ENCODE measurements at places on chromosomes 7 and 10.

GRCh38 chr10:61071580-61071979 lies 127.6 kb upstream of the RHOBTB1 start:
- no peak for DNase-seq

DNA sequence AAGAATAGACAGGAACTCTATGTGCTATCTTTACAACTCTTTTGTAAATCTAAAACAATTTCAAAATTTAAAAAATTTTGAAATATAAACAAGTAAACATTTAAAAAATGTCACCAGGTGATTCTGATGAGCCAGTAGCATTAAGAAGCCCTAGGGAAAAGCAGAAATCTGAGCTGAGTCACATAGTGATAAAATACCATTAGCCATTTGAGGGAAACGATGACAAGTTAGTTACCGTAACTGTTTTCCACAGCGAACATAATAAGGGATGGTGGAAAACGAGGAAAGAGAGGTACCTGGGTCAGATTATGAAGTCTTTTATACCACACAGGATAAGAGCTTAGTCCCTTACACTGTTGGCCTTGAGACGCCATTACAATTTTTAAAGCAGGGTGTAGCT lies 55.5 kb downstream of the PRR15 start:
- no peak for DNase-seq

DNA sequence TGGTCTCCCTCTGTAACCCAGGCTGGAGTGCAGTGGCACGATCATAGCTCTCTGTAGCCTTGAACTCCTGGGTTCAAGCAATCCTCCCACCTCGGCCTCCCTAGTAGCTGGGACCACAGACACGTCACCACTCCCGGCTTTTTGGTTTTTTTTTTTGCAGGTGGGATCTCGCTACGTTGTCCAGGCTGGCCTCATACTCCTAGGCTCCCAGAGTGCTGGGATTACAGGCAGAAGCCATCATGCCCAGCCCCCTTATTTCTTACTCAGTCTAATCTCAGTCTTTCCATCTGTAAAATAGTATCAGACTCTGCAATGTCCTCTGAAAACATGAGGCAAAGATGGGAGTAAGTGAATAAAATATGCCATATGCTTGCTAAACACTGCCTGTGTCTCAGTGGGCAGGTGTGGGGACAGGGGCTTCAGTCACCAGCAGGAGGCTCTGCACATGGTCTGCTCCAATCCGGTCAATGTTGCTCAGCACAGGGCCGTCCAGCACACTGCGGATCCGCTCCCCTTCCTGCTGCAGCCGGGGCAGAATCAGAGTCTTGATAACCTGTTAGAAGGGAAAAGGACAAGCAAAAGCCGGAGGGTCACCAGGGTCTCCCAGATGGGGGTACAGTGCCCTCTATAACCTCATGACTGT lies 8.2 kb downstream of the AP4M1 start:
- no peak for DNase-seq

DNA sequence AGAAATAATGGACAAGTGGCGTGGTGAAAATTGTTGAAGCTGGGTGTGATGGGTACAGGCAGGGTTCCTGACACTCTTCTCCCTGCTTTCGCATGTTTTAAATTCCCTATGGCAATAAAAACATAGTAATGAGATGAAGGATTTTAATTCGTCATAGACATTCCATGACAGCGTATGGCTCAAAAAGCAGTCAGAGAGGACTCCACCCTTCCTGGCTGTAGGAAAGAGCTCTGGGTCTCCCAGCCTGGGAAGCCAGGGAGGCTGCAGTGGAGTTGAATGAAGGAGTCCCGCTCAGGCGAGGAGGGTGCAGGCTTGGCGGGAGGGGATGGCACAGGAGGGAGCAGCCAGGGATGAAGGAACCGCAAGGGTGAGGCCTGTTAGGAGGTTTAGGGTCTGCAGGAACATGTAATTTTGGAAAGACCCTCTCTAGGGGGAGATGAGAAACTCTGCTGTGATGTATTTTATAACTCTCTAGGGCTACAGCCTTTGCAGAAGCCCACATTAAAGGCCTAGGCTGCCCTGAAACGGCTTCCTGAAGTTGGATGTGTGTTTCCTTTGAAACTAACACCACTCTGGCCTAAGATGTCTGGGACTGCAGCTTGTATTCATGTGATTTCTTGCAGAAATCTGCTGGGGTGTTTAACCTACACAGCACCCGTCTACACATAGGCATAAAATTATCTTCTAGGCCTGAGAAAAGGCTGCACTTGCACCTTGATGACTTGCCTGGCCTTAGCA lies 7.6 kb upstream of the LARP4B start:
- DNase-seq: no peak

GRCh38 chr10:101441541-101442455 lies 87.8 kb downstream of the BTRC start:
- DNase-seq: peak; percentile 29

GRCh38 chr10:84540022-84540616 lies 211.7 kb downstream of the CCSER2 start:
- DNase-seq: peak; percentile 40

DNA sequence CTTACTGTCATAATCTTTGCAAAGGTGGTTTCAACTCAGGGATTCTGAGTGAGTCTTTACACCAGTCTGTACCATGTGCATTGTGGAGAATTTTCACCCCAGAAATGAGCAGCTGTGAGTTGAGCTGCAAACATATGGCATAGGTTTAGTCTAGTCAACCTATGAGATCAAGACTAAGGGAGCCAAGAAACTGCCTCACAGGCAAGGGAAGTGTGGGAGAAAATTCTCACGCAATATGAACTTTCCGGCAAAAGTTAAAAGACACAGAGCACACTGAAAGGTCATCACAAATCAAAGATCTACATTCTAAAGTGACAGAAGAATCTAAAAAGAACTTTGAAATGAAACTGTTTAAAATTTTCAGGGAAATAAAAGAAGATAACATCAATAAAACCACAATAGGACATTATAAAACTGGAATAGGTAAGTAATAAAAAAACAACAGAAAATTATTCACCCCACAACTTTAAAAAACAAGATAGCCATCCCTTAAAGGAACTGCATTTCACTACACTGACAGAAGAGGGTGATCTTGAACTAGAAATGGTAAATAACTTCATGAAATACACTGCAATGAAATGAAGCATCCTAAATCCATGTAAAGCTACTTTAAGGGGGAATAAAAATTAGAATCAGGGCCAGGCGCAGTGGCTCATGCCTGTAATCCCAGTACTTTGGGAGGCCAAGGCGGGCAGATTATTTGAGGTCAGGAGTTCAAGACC lies 63.5 kb downstream of the LGI1 start:
- no peak for DNase-seq

GRCh38 chr10:97812696-97813095 lies 36.9 kb upstream of the GOLGA7B start:
- DNase-seq: no peak

GRCh38 chr7:141671705-141672496 lies 30.1 kb downstream of the DENND11 start:
- no peak for DNase-seq

GRCh38 chr10:86079088-86079487 lies 287.5 kb downstream of the GRID1 start:
- DNase-seq: no peak

- no peak for DNase-seq
Measured at GRCh38 chr7:133021196-133021595, 60.7 kb downstream of the CHCHD3 start.

GRCh38 chr10:113643183-113643582 lies 20.7 kb downstream of the NRAP start:
- no peak for DNase-seq

- DNase-seq: no peak
Measured at GRCh38 chr7:138245682-138246081, 169.4 kb downstream of the AKR1D1 start.

- DNase-seq: no peak
Measured at GRCh38 chr7:7489546-7489945, 46.1 kb downstream of the COL28A1 start.

DNA sequence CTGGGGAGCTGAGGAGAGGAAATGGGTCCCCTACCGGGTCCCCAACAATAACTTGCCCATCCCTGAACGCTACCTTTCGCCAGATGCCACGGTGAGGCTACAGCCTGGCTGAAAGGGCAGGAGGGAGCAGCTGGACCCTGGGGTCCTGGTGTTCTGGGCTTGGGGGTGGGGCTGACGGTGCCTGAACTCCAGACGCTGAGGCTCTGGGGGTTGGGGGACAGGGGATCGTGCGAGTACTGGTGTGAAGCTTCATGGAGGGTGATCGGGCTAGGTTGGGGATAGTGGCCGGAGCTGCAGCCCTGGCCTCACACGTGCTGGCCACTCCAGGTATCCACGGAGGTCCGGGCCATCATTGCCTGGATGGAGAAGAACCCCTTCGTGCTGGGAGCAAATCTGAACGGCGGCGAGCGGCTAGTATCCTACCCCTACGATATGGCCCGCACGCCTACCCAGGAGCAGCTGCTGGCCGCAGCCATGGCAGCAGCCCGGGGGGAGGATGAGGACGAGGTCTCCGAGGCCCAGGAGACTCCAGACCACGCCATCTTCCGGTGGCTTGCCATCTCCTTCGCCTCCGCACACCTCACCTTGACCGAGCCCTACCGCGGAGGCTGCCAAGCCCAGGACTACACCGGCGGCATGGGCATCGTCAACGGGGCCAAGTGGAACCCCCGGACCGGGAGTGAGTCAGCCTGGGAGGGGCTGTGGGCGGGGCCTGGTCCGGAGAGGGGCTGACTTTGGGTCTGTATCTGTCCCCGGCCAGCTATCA lies 8.3 kb downstream of the AEBP1 start:
- DNase-seq: no peak

DNA sequence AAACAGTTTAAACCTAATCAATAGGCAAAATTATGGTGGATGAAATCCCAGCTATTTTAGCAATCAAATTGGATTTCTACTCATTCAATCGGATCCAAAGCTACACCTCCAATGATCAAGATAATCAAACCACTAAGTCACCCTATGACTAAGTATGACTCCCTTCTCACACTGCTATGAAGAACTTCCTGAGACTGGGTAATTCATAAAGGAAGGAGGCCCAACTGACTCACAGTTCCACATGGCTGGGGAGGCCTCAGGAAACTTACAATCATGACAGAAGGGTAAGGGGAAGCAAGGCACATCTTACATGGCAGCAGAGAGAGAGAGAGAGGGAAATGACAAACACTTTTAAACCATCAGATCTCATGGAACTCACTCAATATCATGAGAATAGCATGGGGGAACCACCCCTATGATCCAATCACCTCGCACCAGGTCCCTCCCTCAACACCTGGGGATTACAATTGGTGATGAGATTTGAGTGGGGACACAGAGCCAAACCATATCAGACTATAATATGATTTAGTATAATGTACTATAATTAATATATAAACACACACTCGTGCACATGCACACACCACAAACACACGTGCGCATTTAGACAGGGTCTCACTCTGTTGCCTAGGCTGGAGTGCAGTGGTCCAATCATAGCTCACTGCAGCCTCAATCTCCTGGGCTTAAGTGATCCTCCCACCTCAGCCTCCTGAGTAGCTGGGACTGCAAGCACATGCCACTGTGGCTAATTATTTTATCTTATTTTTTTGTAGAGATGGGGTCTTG lies 213.6 kb upstream of the FOXK1 start:
- no peak for DNase-seq

DNA sequence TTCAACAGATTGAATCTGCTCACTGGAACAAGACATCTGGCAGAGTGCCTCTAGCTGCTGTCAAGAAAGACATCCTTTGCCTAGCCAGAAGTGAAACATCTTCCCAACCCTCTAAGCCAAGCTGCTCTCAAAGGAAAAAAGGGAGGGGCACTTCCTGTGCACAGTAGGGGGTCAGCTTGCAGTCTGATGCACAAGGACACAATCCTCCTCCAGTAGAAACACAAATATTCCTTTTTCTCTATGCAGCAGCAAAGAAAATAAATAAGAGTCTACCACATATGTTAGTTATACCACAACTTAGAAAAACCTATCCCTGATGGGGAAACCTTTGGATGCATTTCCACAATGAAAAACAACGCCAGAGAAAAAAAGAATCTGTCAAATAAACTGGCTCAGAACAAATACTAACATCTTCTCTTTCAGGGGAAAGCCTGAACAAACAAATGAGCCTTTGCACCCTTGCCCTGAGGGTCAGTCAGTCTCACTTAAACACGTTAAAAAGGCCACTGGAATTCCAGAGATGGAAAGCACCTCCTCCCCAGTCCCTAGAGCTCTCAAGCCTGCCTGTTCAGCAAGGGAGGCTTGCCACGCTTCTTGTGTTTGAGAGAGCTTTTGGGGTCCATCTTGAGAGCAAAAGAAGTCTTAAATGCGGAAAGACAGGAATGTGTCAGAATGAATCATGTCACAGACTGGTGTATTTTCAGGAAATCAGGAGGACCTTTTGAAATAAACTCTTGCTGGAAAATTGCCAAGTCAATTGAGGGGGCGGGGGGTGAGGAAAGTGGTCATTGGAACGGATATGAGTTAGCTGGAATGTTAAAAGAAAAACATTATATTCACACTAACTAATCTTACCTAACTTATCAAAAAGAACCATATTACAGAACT lies 7.5 kb downstream of the LAMB1 start:
- DNase-seq: peak; percentile 56

- DNase-seq: peak; percentile 56
Measured at GRCh38 chr7:105691082-105691679, 109.9 kb upstream of the EFCAB10 start.

DNA sequence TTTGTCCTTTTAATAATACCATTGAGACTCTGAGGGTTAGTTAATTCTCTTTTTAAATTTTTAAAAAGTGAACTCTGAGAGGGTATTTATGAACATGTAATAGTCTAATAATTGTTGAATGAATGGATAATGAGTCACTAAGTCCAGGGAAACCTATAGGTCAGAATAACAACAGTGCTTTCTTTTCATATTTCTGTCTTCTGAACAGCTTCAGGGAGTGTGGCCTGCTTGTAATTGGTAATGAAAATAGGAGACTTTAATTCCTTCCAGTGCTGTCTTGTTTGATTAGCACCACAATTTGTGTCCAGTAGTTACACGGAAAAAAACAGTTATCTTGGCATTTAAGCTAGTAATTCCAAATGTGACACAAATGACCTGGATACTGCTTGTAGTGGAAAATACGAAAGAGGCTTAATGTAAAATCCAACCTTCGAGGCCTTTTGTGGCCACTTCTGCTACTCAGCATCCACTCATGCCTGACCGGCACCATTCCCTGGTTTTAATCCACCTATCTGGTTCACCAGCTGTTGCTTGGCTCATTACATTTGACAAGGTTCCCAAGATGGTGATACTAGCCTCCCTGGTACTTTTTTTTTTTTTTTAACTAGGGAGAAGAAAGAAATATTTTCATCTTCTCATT lies 149.3 kb upstream of the IMMP2L start:
- DNase-seq: no peak

DNA sequence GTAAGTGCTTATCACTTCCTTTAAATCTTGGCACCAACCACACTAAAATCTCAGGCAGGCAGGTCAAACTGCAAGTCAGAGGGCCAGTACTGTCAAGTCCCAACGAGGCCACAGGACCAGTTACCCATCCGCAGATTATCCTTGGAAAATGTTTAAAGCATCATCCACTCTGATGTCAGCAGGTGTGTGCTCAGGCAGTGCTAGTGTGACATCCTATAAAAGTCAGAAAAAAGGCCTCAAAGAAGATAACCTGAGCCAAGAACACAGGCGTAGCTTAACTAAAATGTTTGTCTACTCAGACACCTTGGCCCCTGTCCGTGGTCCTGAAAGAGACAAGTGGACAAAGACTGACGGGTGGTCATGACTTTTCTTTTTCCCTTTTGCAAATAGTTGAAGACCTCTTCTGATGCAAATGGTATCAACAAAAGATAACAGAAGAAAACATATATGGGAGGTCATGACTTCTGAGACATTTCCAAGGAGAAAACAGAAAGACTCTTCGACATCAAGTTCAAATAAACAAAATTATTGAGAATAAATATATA lies 309.3 kb downstream of the KCNMA1 start:
- DNase-seq: no peak

- no peak for DNase-seq
Measured at GRCh38 chr10:30840395-30841050, 191.1 kb downstream of the ZNF438 start.

GRCh38 chr7:153415632-153416031 lies 636.6 kb upstream of the DPP6 start:
- DNase-seq: no peak

Data from AG09319 (cell line).